NCI-H1092 (cell line): ENCODE measurements at places on chromosomes 1 and 21.

GRCh38 chr1:36286802-36287201 is 19.4 kb upstream of the SH3D21 start:
- no peak for DNase-seq

DNA sequence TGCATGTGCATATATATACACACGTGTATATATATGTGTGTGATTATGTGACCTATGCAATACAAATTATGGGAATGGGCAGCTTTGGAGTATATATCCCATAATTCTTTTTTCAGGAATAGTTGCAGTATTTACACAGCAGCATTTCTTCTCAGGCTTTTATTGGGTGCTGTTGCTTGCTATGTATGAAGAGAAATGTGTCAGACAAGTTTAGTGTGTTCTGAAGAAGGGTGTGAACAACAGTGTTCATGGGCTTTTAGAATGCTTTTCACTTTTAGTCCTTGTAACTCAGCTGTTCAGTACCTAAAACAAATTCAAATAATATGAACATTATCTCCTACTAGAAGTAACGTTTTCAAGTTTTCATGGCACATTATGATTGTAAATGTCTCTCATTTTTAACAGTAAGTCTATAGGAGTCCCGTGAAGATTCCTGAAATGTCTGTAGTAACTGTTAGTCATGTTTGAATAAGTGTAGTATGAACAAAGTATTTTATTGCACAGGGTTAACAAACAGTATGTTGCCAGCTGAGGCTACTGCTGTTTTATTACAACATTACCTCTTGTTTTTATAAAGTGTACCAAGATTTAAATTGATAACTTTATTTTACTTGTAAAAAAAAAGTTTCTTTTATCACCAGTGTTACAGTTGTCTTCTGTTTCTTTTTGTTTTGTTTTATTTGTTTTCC is 42.5 kb downstream of the TMED5 start:
- DNase-seq, result no peak

DNA sequence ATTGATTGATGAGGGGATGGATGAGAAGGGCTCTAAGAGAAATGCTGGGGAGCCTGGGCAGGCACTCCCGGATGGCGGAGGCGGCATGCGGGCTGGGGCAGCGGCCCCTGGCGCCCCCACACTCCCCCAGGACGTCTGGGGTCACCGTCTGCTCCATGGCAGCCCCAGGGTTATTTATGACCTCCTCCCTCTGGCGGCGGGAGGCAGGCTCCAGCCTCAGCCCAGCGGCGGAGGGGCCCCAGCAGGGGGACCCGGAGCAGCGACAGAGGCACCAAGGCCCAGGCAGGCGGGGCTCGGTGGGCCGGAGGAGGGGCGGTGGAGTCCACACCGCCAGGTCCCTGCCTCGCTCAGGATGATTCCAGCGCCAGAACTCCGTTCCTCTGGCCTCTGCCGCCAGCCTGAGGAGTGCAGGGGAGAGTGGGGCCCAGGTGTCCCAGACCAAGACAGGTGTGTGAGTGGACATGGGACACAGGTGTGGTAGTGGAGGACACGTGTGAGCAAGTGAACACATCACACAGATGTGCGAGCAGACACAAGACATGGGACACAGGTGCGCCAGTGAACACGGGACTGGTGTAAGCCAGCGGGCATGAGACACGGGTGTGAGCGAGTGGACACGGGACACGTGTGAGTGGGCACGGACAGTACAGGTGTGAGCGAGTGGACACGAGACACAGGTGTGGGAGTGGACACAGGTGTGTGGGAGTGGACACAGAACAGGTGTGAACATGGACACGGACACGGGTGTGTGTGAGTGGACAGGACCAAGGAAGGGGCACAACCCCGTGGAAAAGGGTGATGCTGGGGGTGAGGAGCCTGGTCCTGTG is 2.5 kb upstream of the SAMD11 start:
- peak; percentile 18 for DNase-seq

GRCh38 chr1:201294876-201295275 is 11.6 kb downstream of the PKP1 start:
- no peak for DNase-seq

GRCh38 chr1:61123326-61123725 is 41.0 kb downstream of the NFIA start:
- no peak for DNase-seq

- no peak for DNase-seq
These were observed 43.1 kb downstream of the DUSP10 start for GRCh38 chr1:221698579-221699349.

DNA sequence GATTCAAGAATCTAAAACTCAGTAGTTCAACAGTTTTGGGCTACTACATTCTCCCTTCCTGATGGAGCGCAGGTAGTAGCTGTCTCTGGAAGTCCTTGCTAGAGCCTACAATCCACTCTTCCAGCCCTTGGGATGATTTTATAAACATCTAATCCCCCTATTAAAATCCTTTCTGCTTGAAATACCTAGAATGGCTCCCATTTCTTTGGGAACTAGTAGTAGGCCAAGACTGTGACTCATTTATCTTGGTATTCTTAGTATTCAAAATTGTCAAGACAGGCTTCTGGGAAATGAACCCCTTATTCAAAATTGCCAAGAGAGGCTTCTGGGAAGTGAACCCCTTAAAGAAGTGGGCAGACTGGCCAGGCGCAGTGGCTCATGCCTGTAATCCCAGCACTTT is 142.5 kb upstream of the FGGY start:
- DNase-seq, result no peak
